Left colon (tissue), 2 donors: ENCODE measurements at places on chromosomes 3 and 15. TPM values are rescaled to one million over a fixed set of nuclear protein-coding genes. Genes with fewer than 3 reads are reported as not detected.

- no peak for DNase-seq
Measured at GRCh38 chr3:143002083-143002712, 828 bp downstream of the U2SURP start.

DNA sequence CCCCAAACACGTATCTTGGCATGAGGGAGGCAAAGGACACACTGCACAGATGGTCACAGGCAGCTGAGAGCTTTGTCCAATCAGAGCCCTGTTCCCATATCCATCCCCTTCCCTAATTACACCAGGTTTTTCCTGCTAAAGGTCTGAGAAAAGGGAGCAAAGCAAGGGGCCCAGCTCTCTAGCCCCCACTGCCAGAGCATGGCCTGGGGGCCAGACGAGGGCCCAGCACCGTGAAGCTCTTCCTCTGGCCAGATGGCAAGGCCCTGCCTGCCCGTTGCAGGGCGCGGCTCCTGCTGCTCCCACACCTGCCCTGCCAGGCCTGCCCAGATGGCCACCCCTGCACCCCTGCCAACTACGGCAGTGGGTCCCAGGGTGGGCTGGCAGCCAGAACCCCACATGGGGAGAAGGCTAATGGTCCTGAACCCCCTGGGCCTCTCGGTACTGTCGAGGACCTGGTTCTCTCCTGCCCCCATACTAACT is 3.2 kb downstream of the SHF start:
- no peak for DNase-seq

DNA sequence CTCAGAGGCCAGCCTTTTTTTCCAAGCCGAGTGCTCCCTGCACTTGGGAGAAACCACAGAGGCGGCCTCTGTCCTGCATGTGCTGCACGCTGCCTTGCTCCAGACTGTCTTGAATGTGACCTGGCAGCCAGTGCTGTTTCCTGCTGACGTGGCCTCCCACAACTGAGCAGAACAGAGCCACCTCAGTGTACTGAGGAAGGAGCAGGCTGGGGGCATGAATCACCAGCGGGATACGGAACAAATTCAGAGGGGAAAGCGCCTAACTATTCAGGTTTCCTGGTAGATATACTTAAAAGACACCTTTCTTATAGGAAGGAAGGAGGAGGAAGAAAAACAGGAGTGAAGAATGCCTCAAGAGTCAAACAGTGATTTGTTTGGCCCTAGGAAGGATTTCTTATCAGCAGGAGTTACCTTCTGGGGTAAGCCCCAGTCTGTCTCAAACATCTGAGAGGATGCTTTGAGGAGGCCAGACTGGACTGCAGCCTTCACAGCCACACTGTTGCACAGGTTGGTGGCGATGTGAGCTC is 114.0 kb downstream of the FNDC3B start:
- peak; percentile 78 for DNase-seq

- DNase-seq: no peak
Measured at GRCh38 chr3:107458871-107459270, 63.9 kb upstream of the BBX start.

GRCh38 chr15:89877083-89877425 is 16.7 kb downstream of the AP3S2 start:
- no peak for DNase-seq

DNA sequence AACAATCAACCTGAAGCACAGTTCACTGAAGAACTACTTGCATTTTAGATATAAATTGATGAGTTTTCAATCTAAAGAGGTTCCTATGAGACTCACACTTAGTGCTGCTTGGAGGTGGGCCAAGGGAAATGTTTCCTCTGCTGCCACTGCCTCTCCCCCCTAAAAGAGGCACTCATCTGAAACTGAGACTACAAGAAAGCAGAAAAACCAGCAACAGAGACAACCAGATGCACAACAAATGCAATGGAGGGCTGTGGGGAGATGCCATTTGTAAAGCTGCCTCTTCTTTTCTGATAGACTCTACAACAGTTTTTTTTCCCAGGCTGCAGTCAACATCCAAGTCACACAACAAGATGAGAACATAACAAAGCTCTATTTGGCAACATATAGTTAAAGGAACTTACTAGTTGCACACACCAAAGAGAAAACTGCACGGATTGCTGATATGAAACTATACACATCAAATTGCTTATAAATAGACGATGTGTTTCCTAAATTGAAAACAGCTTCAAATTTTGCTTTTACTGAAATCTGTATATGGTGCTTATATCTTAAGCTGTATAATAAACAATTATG is 11.0 kb downstream of the TSPAN3 start:
- no peak for DNase-seq

BOC gene
- 10.6 TPM for total RNA-seq

RHOV gene
- total RNA-seq: 8.9 TPM
